Activated CD4-positive, alpha-beta T cell treated with anti-CD3 and anti-CD28 coated beads, Interleukin-2, amount 50 U/mL, for 4 hours (primary cell): ENCODE measurements at places on chromosomes 1 and 21.

GRCh38 chr1:223039990-223040389, 103.1 kb downstream of the TLR5 start:
- DNase-seq: no peak

- no peak for DNase-seq
These were observed 31.9 kb downstream of the IRF2BP2 start for GRCh38 chr1:234578087-234578486.

DNA sequence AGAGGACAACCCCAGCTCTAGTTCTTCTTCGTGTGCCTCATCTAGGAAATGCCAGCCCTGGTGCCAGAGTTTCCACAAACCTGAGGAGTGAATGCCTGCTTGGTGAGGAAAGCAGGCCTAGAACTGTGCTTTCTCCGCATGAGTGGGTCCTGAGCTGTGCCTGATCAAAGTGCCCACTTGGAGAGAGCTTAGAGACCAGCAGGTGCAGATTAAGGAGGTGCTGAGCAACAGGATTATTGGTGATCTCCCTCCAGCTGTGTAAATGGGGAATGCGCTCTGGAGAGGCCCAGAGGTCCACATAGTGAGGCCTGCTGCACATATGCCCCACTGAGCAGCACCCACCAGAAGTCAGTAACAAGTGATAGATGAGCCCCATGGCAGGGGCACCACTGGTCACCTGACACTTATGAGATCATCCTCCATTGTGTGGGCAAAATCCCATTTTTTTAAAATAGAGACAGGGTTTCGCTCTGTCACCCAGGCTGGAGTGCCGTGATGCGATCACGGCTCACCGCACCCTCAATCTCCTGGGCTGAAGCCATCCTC, 127.2 kb upstream of the ZC3H12A start:
- DNase-seq: no peak

- no peak for DNase-seq
These were observed 977 bp downstream of the PRPF3 start for GRCh38 chr1:150322310-150322709.

DNA sequence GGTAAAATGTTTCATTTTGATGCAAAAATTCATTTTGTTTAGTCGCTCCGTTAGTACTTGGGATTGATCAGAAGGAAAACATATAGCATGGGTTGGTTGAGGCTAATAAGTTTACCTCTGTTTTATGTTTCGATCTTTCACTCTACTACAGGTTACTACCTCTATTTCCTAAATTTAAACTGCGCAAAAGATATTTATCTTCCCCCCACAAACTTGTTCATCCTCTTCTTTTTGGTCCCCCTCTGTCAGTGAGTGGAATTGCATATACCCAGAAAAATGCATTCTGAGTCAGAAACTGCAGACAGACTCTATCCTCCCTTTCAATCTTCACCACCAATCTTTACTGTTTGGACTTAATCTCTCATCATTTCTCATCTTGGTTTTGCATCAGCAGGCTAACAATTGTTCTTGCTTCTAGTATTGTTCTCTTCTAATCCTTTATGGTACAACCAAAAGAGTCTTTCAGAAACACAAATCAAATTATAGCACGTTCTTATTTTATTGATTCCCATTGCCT, 316.0 kb upstream of the ADGRL4 start:
- no peak for DNase-seq
